ENCODE measurements at places on chromosomes 6 and 20.

GRCh38 chr6:34584694-34585093, 28.6 kb upstream of the SPDEF start:
- DNase-seq: no peak

DNA sequence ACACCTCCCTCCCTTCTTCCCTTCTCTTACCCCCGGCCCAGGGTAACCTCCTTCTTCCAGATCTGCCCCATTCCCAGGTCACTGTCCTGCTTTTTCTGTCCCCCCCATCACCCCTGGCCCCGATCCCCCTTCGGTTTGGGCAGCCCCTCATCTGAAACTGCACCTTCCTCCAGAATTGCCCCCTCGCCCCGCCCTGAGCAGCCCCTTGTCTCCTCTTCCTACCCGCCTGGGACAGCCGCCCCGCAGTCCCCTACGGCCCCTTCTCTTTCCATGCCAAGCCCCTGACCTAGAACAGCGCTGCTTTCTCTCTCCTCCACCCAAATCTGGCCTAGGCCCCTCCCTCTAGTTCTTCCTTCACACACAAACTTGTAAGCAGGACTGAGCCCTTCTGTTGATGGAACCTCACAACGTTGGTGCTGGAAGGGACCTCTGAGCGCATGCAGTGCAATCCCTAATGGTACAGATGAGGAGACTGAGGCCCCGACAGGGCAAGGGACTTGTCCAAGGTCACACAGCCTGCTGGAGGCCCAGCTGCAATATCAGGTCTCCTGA, 630 bp downstream of the PPP2R5D start:
- no peak for DNase-seq

DNA sequence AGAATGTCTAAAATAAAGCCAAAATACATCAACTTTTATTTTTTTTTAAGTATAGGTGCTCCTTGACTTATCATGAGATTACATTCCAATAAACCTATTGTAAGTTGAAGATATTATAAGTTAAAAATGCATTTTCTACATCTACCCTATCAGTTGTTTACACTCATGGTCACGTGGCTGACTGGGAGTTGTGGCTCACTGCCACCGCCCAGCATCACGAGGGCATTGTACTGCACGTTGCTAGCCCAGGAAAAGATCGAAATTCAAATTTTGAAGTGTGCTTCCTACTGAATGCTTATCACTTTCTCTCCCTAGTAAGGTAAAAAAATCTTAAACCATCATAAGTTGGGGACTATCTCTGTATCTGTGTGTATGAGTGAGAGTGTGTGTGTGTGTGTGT, 126.6 kb upstream of the RIN2 start:
- no peak for DNase-seq

DNA sequence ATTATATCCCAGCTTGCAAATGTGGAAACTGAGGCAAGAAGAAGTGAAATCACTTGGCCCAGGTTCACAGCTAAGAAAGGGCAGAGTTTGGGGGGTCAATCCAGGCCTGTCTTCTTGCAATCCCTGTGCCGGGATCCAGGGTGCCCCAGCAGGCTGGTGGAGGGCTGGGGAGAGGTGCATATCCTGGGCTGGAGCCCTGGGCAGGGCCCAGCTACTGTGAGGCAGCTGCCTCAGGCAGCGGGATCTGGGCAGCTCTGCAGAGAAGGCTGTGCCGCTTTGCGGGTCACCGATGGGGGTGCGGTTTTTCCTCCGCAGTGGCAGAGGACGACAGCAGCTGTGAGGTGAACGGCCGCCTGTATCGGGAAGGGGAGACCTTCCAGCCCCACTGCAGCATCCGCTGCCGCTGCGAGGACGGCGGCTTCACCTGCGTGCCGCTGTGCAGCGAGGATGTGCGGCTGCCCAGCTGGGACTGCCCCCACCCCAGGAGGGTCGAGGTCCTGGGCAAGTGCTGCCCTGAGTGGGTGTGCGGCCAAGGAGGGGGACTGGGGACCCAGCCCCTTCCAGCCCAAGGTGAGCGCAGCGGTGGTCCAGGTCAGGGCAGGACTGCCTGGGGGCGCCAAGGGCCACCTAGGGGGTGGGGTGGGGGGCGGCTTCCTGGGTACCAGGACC, 9.4 kb downstream of the CCN5 start:
- DNase-seq: no peak

DNA sequence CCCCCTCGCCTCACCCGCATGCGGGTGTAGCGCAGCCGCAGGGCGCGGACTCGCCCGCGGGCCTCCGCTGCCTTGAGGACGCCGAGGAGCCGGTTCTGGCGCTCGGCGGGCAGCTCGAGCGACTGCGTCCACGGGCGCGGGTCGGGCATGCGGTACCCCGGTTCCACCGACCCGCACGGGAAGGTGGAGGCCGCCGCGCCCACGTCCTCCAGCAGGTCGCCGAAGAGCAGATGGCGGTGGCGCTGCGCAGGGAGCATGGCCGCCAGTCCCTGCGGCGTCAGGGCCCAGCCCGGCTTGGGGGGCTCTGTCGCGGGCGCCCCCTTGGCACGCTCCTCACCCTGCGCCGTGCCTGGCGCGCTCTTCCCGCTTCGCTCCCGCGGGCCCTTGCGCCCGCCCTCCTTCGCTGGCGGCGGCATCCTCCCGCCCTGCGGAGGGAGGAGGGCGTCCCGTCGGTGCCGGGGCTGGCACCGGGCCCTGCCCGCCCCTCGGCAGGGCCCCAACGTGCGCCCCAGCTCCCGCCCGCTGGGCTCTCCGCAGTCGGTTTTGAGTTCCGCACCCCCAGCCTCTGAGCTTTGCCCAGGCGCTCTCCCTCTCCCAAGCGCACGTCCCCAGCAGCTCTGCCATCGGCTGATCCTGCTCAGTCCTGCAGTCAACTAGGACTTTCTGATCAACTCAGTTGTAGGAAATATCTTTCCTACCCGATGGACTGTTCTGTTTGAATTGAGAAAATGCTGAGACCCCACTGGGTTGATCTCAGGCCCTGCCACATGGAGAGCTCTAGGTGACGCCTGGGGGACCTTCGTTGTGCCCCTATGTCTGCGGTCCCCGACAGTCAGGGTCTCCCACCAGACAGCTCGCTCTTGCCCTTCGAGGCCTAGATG, at the start of gene LKAAEAR1:
TSS of gene LKAAEAR1 (minus strand) at position 595 of the 881 bp plus-strand sequence. CDS start at position 416, 179 bp downstream.
- DNase-seq: no peak

GRCh38 chr20:40960101-40960500, 68.5 kb upstream of the TOP1 start:
- DNase-seq: no peak

DNA sequence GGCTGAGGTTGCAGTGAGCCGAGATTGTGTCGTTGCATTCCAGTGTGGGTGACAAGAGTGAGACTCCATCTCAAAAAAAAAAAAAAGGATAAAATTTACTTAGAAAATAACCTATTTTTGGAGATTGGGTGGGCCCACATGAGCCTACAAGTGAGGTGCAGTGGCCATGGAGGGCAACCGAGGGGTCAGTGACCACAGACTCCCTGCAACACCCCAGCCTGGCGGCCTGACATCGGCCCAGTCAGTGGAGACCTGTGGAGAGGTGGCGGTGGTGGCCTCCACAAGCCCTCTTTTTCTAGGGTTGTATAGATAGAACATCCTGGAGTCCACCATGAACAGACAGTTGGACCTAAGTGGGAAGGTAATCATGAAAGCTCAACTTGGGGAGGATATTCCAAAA, 52.7 kb downstream of the BTBD9 start:
- no peak for DNase-seq

GRCh38 chr6:144349690-144350527, 64.8 kb downstream of the UTRN start:
- no peak for DNase-seq

GRCh38 chr20:58137651-58138265, 90.7 kb downstream of the ANKRD60 start:
- DNase-seq: no peak

GRCh38 chr6:149862922-149863697, 1.0 kb downstream of the LRP11 start:
- DNase-seq: peak; percentile 67

GRCh38 chr6:158761746-158762145, 57.4 kb downstream of the EZR start:
- no peak for DNase-seq

GRCh38 chr20:48358176-48359054, 469.4 kb downstream of the PREX1 start:
- DNase-seq: no peak

DNA sequence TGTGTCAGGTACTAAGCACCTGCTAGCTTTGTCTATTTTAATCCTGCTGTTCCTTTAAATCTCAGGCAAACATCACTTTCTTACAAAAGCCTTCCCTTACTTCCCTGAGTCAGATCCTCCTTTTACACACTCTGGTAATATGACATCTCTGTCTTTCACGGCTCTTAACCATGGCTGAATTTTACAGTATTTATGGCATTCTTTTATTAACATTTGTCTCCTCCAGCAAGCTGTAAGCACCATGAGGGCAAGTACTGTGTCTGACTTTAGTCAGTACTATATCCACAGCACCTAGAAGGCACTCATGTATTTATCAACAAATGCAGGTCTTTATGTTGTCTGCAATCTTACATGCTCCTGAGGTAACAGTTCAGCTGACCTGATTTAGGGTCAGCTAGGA, 33.7 kb upstream of the HBS1L start:
- no peak for DNase-seq

DNA sequence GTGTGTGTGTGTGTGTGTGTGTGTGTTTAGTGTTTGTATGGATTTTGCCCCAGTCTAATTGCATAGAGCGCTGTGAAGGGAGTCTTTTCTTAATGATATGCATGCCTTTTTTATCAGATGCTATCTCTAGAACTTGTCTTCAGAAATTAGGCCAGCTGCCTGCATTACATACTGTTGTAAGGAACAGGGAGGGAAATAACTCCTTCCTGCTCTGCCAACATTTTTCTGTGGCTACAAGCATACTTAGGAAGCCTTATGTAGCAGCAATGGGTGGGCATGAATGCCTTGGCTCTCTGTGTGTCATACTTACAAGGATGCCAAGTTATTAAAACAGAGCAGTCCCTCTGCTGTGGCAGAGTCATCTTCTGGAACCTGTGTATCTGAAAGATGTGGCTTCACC, 8.0 kb upstream of the COL21A1 start:
- no peak for DNase-seq

GRCh38 chr6:41073203-41073967, 611 bp downstream of the NFYA start:
- peak; percentile 85 for DNase-seq

GRCh38 chr6:77650098-77650663, 2.7 kb upstream of the MEI4 start:
- DNase-seq: peak; percentile 51

- no peak for DNase-seq
Measured at GRCh38 chr6:89073014-89073620, 7.4 kb upstream of the PNRC1 start.

DNA sequence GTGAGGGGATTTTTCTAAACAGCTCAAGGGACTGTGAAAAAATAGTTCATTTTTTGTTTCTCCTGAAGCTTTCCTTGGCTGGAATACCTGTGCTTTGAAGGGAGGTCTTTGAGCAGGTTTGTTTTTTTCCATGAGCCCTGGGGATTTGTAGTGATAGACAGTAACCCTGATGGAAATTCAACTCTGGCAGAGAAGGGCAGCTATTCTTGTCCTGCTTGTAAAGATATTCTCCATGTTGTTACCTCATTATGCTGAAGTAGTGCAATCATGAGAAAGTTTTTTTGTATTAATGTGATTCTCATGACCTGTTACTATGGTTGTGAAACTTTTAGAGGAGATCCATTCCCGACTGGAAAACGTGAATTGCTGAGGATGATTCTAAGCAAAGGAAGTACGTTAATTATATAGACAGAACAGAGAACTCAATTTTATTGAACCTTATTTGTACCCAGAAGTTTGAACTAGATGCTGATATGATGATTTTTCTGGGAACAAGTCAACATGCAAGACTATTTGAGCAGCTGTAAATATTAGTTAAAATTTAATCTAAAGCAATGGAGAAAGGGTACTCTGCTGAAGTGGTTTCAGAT, 12.5 kb downstream of the UTRN start:
- DNase-seq: no peak

DNA sequence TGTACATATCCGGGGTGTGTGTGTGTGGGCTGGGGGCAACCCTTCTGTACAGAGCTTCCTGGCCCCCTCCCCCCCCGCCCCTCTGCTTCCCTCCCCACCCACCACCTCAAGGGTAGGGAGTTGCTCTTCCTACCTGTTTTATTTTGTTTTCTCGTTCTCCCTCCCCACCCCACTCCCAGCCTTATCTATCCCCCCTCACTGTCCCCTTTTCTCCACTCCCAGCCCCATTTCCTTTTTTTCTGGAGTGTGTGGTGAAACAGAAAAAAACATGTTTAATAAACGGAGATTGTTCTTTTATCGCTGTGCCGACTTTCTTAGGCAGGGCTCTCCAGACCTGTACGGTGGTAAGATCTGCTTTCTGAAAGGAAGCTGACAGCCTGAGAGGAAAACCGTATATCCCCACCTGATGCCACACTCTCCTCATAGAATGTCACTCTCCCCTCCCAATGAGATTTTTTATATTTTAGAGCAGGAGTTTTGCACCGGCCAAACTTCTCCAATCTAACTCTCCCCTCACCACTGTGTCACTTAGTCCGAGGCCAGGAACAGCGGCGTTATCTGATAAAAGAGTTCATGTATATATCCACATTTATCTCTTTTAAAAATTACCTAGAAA, 875 bp upstream of the ZBTB9 start:
- DNase-seq: no peak
